ENCODE measurements at places on chromosomes 12 and 14.
A peak's percentile ranks its signal among the peaks of the same experiment; 100 is the strongest.

GRCh38 chr14:77516126-77516525, 17.5 kb upstream of the ISM2 start:
- no peak for ATAC-seq

DNA sequence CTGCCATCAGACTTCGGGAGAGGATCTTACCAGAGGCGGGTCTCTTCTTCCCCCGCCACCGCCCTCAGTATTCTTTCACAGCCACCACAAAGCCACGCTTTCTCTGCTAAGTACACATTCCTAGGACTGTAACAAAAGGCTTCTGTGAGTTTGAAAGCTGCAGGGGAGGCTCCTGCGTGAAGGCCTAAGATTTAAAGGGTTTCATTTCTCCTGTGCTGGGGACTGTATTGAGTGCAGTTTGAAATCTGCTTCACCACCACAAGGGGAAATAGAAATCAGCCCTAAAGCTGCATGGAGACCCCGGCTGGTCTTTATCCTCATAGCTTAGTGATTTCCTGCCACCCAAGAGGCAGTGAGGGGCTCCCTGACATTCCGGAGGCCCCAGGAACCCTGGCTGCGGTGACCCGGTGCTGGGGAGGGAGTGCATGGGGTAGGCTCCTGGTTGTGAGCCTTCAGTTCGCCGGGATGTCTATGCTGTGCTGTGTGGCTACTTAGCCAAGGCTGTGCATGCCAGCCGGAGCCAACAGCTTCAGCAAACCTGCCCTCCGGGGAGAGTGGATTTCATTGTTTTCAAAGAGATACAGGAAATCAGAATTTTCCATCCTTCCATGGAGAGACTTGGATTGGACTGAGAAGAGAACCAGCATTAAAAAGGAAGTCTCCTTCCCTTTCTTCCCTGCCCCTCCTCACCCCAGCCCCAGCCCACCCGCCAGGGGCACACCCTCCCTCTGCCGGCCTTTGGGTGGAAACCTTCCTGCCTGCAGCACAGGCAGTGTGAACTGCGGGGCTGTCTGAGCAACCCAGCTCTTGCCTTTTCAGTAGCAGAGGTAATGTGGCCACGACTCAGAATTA, 163.3 kb downstream of the ETV6 start:
- ATAC-seq: peak; percentile 49

DNA sequence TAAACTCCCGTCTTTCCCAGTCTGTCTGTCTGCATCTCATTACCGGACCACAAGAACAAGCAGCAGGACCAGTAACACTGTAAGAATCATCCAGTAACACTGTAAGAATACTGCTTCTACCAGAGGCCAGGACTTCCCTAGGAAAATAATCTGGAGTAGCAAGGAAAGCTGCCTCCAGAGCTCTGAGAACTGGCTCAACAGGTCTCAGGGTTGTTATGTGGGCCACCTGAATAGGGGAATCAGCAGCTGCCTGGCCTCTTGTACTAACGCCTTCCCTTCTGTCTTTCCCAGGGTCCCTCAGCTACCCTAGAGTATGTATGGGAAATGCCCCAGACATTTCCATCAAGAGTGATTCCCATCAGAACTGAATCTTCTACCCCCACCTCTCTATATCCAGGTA, 954 bp upstream of the SLC39A2 start:
- ATAC-seq: peak; percentile 58

DNA sequence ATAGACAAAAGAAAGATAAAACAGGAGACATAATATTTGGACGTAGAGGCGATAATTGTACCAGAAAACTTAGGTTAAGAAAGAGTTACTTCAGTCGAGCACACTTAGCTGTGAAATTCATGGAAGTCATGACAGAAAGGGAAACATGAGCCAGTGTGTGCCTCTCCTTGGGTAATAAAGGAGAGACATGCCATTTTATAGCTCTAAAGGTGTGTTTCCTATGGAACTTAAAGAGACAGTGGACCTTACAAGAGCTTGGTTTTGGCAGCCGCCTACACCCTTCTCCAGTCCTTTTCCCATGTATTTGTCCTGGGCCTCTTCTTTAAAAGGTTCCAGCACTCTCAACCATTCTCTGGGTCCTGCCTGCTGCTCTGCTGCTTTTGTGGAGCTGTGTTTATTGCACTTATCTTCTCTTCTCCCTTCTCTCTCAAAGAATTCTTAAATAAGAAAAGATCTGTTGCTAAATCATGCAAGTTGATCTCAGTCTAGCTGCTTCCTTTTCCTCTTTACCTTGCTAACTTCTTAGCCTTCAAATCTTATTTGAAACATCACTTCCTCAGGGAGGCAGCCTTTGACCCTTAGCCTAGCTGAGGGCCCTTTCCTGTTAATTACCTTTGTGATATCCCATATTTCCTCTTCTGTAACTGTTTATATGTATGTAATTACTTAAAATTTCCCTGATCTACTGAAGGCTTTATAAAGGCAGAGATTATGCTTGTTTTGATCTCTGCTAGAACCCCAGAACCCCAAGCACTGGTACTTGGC, 81.8 kb upstream of the EVL start:
- no peak for ATAC-seq

DNA sequence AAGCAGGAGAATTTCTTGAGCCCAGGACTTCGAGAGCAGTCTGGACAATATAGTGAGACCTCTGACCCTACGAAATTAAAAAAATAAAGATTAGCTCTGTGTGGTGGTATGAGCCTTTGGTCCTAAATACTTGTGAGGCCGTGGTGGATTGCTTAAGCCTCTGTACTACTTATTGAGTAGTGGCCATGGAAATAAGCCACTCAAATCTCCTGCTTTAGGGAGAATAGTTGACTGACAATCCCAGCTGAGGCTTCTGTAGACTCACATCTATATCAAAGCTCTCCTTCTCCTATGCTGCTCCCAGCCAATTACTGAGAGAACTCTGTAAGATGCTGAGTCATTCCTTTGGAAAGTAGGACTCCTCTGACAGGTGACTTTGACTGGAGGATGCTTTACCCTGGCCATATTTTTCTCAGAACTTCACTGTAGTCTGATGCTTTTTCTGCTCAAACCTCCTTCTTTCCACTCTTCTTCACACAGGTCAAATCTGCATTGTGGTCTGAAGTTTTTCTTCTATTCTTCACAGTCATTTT, 420.2 kb downstream of the SLC6A15 start:
- no peak for ATAC-seq

DNA sequence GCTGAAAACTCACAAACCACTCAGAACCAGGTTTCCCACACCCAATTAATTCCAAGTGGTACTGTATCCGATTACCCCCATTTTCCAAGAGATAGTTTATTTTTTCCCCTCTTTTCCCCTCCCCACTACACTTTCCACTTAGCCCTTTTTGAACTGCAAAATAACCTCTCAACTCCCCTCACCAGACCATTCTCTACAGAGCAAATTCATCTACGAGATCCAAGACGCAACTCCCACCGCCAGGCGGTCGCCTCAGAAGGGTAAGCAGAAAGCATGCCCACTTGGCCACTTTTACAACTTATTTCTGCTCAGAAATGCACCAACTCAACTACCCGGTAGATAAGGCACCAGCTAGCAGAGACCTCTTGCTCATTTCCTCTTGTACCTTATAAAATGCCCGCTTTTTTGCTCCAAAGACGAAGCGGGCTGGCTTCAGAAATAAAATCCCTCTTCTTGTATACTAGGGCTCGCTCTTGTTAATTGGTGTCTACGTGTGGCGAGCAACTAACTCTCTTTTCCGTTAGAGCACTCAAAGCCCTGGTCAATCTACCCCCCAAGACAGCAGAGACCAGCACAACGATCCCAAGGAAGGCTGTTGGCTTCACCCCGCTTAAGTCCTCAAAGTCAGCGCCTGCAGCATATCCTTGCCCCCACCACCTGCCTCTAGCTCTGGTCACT, 910 bp upstream of the SRP54 start:
- ATAC-seq: peak; percentile 0

DNA sequence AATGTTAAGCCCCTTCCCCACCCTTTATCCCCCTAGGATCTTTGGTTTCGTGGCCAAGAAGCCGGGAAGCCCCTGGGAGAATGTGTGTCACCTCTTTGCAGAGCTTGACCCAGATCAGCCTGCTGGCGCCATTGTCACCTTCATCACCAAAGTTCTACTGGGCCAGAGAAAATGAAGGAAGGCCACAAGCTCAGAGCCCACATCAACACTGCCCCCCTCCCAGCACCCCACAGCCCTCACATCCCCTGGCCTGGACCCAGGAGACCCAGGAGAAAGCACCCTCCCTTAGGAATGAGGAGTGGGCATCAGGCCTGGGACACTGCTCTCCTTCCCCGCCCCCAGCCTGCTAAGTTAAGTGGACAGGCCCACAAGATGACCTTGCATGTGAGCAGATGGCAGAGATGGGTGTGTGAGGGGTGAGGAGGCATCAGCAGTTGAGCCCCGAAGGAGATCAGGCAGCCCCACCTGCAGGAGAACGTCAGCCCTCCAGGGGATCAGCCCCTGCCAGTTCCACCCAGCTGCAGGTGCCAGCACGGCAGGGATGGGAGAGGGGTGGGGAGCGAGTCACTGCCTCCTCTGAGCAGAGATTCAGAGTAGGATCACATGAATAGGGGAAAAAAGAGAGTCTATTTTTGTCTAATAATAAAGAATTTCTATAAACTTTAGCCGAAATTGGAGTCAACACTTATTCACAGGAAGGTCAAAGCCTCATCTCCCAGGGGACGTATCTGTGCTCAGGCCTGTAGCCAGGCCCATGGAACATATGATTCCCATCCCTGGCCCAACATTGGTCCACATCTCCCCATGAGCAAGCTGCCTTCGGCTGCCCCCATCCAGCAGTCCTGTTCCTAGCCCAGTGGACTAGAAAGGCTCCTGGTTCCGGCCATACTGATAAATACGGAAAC, 14.1 kb downstream of the TNS2 start:
- ATAC-seq: no peak

- no peak for ATAC-seq
These were observed 89.3 kb upstream of the RFX4 start for GRCh38 chr12:106493531-106493930.

- ATAC-seq: no peak
These were observed 24.1 kb downstream of the FGF23 start for GRCh38 chr12:4355156-4356040.

- no peak for ATAC-seq
These were observed 54.2 kb upstream of the LRRK2 start for GRCh38 chr12:40170593-40170992.

DNA sequence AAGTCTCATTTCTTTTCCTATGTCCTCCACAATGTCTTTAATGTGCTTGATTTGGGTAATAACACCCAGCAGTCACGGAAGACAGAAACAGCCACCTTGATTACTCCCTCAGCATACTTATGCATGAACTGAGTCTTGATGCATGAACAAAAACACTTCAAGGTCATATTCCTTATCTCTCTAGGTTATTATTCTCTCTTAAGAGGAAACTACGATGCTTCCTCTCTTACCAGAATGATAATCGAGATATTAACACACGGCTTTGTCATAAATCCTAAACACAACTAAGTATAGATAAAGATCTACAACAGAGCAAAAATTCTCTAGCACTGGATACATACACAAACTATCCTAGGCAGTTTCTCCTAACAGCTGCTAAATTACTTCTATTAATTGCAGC, 583.5 kb upstream of the ATP2B1 start:
- ATAC-seq: no peak

DNA sequence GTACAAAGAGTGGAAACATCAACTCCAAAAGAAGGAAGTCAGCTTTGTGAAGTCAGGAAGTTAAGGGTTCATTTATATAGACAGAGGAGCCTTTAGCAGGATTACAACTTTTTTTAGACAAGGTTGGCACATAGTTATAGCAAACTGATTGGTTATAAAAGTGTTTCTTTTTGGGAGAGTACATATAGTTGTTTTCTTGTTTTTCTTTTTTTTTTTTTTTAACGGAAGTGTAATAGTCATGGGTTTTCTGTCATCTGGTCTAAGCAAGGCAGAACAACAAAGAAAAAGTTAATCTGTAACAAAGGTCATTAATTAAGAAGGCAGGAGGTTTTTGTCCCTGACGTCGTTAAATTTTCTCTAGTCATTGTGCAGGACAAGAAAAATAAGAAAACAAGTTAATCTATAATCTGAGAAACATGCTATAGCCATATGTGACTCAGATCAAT, 13.0 kb upstream of the MFAP5 start:
- ATAC-seq: no peak

DNA sequence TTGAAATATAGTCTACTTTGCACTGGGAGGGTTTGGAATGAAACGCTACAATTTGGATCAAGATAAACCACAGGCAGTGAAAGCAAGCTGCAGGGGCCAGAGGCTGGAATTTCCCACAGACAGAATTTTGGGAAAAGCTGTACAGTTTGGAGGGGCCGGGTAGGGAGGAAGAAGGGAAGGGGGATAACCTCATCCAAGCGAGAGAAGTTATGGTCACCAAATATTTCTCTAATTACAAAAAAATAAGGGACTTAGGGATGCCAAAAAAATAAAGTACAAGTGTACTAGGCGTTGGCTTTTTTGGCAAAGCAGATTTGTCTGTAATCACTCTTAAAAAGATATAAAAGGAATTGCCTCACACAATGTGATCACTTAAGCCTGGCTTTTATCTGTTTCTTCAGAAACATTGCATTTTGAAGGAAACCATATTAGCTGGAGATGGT, 31.2 kb upstream of the ADGRD1 start:
- ATAC-seq: no peak

DNA sequence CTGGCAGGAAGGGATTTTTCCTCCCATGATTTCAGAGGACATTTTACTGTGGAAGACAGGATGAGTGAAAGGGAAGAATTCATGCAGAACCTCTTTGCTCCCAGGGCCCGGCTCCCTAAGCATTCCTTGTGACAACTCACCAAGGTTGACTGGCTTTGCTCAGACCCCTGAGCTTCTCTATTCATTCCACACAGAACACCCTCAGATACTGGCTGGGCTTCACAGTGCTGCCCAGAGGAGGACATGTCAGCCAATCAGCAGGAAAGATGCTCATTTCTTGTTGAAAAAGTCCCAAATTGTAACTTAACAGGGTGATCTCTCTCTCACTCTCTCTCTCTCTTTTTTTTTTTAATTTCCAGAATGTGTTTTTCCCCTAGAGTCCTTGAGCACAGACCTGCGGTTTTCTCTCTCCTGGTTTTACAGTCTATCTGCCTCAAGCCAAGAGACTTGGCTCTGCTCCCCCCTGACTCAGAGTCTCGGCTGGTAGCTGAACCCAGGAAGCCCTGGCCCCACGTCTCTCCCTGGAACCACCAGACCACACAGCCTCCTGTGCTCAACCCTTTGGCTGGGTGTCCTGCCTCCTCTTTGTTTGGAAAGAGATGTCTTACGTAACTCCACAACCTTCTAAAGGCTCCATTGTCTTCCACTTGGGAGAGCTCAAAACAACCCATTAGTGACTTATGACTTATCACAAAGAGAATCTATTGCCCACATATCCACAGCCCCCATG, 43.9 kb downstream of the SSPN start:
- peak; percentile 78 for ATAC-seq

- no peak for ATAC-seq
These were observed 877.0 kb downstream of the DIO2 start for GRCh38 chr14:79334272-79334671.

DNA sequence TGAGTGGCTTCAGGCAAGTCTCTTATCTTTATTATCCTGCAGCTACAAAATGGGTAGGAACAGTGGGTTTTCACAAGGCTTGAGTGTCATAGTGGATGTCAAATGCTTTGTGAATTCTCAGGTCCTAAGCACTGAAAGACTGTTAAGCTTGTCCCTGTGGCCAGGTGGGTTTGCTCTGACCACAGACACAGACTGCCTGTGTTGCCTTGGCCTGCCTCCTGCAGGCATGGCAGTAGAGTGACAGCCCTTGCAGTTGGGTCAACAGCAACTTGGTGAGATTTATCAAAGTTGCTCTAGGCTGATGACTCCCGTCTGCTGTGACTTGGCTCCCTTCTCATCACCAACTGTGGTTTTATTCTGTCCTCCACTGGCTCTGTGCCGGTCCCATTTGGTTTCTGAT, 520.0 kb upstream of the CCDC196 start:
- no peak for ATAC-seq

- ATAC-seq: no peak
These were observed 6.4 kb upstream of the ARF6 start for GRCh38 chr14:49886523-49886922.

- ATAC-seq: no peak
These were observed 114.0 kb downstream of the BEGAIN start for GRCh38 chr14:100473249-100473648.
